SJCRH30 (cell line): ENCODE measurements at places on chromosomes 16 and 17. TPM values are rescaled to one million over a fixed set of nuclear protein-coding genes. Genes with fewer than 3 reads are reported as not detected.

- H3K4me3 ChIP-seq = no peak overlapping the region
- no peak overlapping the region for H3K27ac ChIP-seq
- no peaks in the 10 kb centered on the region for H3K27me3 ChIP-seq
- H3K4me1 ChIP-seq = no peaks in the 10 kb centered on the region; the same call in 1 of the 2 replicates
Observed at GRCh38 chr17:32822996-32823395, 53.9 kb downstream of the MYO1D start.

- H3K4me1 ChIP-seq = peaks cover 4% of the 10 kb centered on the region; the same call in 1 of the 2 replicates
- no peaks in the 10 kb centered on the region for H3K36me3 ChIP-seq
- no peak for DNase-seq
- H3K4me3 ChIP-seq = no peak overlapping the region
- no peaks in the 10 kb centered on the region for H3K27me3 ChIP-seq
- no peak overlapping the region for H3K27ac ChIP-seq
Observed at GRCh38 chr16:84507011-84507982, 2.8 kb upstream of the MEAK7 start.

DNA sequence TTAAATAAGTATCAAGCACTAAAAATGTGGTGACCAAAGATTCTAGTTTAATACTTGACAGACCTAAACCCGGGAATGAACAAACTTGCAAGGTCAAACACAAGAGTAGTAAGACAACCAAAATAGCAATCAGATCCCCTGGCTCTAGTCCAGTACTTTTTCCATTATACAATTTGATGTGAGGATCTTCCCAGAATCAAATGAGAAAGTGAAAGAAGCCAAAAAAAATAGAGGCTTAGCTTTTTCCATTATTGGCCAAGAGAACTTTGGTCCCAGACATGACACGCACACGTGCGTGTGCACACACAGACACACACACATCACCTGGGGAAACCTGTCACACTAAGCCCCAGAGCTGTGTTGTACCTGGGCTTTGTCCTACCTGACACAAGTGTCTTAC is 300.6 kb upstream of the CDH5 start:
- no peaks in the 10 kb centered on the region for H3K36me3 ChIP-seq
- no peak overlapping the region for H3K4me3 ChIP-seq
- no peaks in the 10 kb centered on the region for H3K27me3 ChIP-seq
- no peak for DNase-seq

GRCh38 chr17:40564883-40565768 is at the start of gene CCR7:
Gene CCR7 (minus strand): TSS chr17:40565472. CDS start chr17:40565409, 63 bp downstream.
- H3K27ac ChIP-seq = no peak within 1 kb of the TSS
- H3K4me1 ChIP-seq = 0 out of 2 replicates have a peak, but pooled peaks cover 3% of the 10 kb centered on the region
- no peaks in the 10 kb centered on the region for H3K36me3 ChIP-seq
- DNase-seq = no peak
- no peaks in the 10 kb centered on the region for H3K27me3 ChIP-seq

GRCh38 chr17:791829-792228 is 9.7 kb downstream of the MRM3 start:
- no peak overlapping the region for H3K4me3 ChIP-seq
- peaks cover 7% of the 10 kb centered on the region for H3K36me3 ChIP-seq
- DNase-seq = no peak
- H3K27ac ChIP-seq = no peak overlapping the region

DNA sequence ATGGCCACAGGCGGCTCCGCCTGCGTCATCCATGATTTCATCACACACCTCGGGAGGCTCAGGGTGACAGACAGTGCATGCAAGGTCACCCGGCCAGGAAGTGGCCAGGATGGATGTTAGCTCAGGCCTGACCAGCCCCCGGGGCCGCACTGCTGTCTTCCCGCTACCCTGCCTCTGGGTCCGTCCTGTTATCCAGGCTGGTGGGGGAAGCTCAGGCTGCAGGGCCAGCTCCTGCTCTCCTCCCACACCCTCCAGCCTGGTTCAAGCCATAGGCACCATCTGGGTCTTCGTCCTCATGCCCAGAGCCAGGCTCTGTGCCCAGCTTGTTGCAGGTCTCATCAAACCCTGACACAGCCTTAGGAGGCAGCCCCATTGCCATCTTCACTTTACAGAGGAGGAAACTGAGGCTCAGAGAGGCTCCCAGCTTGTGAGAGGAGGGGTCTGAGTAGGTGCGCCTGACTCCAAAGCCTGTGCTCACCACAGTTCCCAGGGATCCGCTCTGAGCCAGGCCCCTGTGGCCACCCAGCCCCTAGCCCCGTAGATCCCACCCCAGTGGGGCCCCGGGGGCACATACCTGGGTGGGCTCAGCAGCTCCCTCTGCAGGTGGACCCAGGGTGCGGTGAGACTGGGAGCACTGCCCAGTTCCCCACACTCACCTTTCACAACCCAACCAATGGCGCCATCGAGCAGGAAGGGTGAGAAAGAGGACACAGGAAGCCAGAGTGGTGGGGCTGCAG is 412 bp upstream of the ADGRG3 start:
- peaks cover 66% of the 10 kb centered on the region for H3K27me3 ChIP-seq
- H3K4me3 ChIP-seq = no peak overlapping the region

DNA sequence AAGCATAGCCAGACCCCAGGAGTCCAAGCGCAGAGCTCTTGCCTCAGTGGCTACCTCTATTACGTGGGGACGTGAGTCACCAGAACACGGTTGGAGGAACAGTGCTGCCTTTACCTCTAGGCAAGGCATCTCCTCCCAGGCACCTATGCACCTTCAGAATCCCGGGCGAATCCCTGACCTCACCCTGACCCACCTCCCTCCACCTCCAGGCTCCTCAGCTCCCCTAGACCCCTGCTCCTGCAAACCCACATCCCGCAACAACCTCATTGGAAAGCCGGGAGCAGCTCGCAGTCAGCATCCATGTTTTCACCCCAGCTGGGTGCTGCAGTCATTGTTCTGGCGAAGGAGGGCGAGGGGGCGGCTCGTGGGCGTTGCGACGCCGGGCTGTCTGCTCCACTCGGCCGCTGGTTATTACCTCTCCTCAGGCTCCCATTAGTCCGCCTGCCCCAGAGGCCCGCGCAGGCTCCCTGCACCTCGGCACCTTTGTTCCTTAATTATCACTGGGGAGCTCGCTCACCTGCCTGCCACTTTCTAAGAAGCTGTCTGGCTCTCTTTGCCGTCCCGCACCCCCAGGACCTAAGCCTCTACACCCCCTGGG is 24.6 kb upstream of the DLX4 start:
- peaks cover 8% of the 10 kb centered on the region; the same call in 1 of the 2 replicates for H3K27me3 ChIP-seq
- no peak for DNase-seq
- no peak overlapping the region for H3K4me3 ChIP-seq
- no peak overlapping the region for H3K27ac ChIP-seq

DNA sequence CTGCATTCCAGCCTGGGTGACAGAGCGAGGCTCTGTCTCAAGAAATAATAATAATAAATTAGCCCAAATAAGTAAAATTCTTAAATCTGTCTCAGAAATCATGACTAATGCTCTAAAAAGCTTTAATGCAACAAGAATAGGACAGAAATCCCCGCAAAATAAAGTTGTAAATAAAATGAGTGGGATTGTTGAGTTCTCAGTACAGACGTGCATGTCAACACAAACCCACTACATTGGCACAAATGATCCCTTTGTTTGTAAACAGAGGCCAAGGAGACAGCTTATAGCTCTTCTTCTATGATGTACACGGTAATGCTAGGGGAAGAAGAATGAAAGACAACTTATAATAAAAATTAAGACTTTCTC is 6.0 kb downstream of the STAT5B start:
- H3K4me3 ChIP-seq = no peak overlapping the region
- H3K36me3 ChIP-seq = no peaks in the 10 kb centered on the region
- peaks cover 9% of the 10 kb centered on the region for H3K4me1 ChIP-seq

GRCh38 chr16:30601966-30602365 is 8.2 kb downstream of the ZNF689 start:
- no peak for DNase-seq
- H3K27me3 ChIP-seq = no peaks in the 10 kb centered on the region
- no peak overlapping the region for H3K4me3 ChIP-seq
- H3K36me3 ChIP-seq = peaks cover 30% of the 10 kb centered on the region

DNA sequence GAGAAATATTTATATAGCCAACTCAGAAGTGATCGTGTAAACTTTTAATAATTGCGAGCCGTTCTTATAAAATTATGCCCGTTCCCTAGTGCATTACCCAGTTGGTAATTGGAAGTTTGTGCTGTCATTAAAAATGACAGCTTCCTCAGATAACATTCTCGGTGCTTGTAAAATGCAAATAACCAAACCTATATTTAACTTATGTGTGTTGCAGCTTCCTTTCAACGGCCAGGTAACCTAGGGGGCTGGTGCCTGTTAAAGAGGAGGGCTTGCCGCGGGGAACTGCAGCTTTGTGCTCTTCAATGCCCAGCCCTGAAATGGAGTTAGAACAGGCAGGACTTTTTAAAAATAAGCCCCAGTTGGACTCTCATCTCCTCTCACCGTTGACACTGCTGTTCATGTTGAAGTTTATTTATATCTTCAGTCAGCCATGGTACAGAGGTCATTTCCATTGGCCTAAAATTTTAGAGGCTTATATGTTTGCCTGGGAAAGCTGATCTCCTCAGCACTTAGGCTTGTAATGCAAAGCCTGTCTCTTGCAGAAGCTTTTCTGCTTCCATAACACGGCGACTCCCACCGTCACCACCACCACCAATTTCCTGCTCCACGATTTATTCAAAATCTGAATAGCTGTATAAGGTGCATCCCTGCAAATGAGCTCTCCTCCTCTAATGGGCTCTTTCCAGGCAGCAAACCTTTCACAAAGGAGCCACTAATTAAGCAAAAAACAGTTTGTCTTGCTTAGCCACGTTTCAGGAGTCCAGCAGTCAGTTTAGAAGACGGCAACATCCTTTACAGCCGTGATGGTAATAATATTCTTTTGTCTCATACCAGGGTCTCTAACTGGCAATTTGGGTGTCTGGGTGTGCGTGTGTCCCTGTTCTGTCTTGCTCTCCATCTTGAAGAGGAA is 74.7 kb downstream of the RPA1 start:
- H3K4me3 ChIP-seq = no peak overlapping the region
- no peak for DNase-seq
- H3K27me3 ChIP-seq = no peaks in the 10 kb centered on the region
- H3K27ac ChIP-seq = no peak overlapping the region
- peaks cover 18% of the 10 kb centered on the region for H3K4me1 ChIP-seq

- no peak overlapping the region for H3K27ac ChIP-seq
- H3K4me1 ChIP-seq = peaks cover 4% of the 10 kb centered on the region; the same call in 1 of the 2 replicates
- no peaks in the 10 kb centered on the region for H3K36me3 ChIP-seq
Observed at GRCh38 chr16:70767377-70768202, 33.4 kb downstream of the VAC14 start.

Gene HS3ST3A1
- total RNA-seq = 22.2 and 27.3 TPM in 2 replicates

Gene LUC7L3
- 54.9 and 84.7 TPM in 2 replicates for total RNA-seq

Gene DNASE1
- total RNA-seq = 17.4 and 19.3 TPM in 2 replicates

Gene OR3A3
- not detected in 2 replicates for total RNA-seq
